Immature natural killer cell (primary cell): ENCODE measurements at places on chromosomes 11 and 22. TPM values are rescaled to one million over a fixed set of nuclear protein-coding genes. Genes with fewer than 3 reads are reported as not detected.

- DNase-seq = no peak
Measured at GRCh38 chr22:22881116-22882000, 6.3 kb upstream of the IGLL5 start.

DNA sequence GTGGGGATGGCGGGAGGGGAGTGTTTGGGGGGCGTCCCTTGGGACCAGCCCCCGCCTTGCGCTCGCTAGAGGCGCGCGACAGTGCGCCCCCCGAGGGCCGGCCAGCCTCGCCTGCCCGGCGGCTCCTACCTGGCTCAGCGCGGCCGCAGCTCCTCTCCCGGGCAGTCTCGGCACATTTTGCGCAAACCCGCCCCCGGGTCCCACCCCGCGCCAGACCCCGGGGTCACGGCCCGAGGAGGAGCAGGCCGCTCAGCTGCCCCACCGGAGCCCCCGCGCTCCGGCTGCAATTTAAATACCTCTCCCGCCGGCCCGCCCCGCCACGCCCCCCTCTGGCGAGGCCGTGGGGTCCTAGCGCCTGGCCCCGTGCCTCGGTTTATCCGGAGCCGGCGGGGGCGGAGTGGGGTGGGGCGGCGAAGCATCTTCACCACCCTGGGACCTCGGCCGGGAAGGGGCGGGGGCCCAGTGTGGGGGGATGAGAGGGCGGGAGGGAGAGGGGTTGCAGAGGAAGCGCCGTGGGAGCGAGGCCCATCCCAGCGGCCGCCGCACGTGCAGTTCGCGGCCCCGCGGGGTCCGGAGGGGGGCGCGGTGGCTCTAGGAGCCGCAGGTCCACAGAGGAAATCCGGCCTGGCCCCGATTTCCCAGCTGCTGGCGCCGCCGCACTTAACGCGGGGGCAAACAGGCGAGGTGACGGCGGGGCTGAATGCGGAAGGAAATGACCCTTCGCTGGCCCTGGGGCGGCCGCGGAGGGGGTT, at the start of gene LRRC32:
LRRC32 (minus strand) TSS at position 263 of the 752 bp plus-strand sequence. CDS start 4,793 bp downstream, outside the sequence.
- DNase-seq = peak; percentile 35

DNA sequence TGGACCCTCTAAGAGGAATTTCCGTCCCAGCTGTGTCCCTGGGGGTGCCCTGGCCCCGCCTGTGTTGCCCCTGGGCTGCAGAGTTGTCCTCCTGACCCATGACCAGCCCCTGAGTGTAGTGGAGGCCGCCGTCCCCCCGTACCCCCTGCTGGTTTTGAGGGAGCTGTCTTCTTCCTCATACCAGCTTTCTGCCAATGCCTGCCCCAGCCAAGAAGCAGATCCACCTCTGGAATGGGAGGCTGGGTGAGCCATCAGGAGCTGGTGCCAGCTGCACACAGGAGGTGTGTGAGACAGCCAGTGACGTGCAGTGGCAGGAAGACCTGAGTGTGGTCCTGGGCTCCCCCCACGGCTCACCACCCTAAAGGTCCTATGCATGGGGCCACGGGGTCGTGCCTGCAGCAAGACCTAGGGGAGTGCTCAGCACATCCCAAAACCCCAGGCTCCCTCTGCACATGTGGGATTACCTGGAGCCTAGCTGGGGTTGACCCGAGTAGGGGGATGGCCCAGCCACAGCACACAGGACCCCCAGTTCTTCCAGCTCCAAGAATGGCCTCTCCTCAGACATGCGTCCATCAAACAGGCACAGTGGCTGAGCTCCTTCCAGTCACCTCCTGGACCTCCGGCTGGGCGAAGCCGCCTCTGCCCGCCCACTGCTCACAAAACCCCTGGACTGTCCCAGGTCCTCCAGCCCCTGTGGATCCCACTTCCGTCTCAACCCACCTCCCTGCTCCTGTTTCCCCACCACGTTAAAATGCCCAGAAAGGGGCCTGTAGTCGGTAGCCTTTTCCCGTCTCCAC, 647.6 kb downstream of the BRD1 start:
- no peak for DNase-seq

CLTCL1 gene
- polyA plus RNA-seq = 0.37 TPM

FGF19 gene
- polyA plus RNA-seq = not detected

DNA sequence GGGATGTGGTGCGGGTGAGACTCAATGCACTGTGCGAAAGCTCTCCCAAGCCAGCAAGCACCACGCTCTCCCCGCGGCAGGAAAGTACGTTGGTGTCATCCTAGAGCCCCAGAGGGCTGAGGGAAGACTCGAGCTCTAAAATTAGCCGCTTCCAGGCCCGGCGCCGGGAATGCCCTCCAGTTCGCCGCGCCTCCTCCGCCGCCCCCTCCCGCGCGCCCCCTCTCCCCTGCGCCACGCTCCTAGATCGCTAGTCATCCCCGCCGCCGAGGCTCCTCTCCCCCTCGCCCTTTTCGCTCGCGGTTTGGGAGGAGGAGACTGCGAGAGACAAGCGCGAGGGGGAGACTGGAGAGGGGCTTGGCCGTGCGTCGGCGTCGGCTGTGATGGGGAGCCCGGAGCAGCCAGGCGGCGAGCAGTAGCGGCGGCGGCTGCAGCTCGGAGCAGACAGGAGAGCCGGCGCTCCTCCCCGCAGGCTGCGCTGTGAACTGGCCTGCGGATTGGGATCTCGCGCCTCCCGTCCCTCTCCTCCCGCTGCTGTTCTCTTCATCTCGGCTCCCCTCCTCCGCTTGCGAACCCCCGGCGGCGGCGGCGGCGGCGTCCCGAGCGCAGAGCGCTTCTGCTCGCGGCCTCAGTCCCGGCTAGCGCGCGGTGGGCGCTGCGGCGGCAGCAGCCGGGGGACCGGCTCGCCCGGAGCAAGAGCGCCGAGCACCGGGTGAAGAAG, at the start of gene FAT3:
FAT3 (plus strand) TSS at position 412 of the 718 bp plus-strand sequence. CDS start 127,295 bp downstream, outside the sequence.
- no peak for DNase-seq

FOXRED2 gene
- polyA plus RNA-seq = not detected

QSER1 gene
- not detected for polyA plus RNA-seq

DNA sequence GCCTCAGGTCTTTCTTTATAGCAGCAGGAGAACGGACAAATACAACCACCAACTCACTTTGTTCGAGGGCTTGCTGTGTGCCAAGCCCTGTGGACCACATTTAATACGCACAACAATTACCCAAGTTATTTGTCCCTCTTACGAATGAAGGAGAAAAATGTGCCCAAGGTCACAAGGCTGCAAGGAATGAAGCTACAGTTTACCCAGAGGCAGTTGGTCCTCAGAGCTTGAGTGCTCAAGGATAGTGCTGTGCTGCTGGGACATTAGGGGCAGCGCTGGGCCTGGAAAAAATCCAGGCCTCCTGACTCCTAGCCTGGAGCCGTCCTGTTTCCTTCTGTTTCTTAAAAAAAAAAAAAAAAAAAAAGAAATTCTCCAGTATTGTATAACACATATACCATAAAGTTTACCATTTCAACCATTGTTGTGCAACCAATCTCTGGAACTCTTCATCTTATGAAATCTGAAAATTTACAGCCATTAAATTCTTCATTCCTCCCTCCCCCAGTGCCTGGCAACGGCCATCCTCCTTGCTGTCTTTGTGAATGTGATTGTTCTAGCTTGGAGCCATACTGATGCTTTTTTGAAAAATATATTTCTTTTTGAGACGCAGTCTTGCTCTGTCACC, 1.0 kb upstream of the C11orf86 start:
- DNase-seq = no peak

YPEL4 gene
- 0.09 TPM for polyA plus RNA-seq

GRCh38 chr11:11970556-11970955, 37.9 kb downstream of the DKK3 start:
- DNase-seq = no peak

- no peak for DNase-seq
Measured at GRCh38 chr11:47443028-47443700, 5.8 kb downstream of the RAPSN start.

GRCh38 chr22:30325065-30325720, 1.5 kb downstream of the TBC1D10A start:
- no peak for DNase-seq

GRCh38 chr22:42863349-42863961, 6.4 kb upstream of the ARFGAP3 start:
- DNase-seq = peak; percentile 21

- no peak for DNase-seq
Measured at GRCh38 chr11:132123854-132124835, 753.7 kb downstream of the NTM start.

TOMM22 gene
- 56.0 TPM for polyA plus RNA-seq

DNA sequence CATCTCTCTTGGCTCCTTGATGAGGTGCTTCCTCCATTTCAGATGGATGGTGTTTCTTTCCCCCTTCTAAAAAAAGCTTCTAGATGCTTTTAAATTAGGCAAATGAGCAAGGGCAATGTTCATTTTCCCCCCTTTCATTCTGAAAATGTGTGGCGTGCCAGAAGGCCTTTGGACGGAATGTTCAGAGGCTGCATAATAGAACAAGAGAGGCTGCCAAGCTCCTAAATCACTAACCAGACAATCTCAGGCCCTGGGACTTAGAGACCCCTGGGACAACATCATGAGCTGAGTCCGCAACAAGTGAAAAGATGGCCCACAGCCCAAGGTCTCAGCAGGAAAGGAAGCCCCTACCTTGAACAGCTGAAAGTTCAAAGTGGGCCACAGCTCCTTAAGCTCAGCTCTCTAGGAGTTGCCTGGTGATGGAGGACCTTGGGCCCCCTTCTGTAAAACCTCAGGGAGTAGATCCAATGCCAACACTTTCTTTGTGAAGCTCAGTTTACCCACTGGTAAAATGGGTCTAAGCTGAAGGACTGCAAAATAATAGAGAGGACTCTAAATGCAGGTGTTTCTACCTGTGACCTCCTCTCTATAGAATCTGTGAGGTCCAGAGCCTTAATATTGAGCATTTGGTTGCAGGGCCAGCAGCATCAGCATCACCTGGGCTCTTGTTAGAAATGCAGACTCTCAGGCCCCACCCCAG, 144.0 kb downstream of the FBXO7 start:
- DNase-seq = no peak
